ENCODE measurements at places on chromosomes 2 and 18.
A peak's percentile ranks its signal among the peaks of the same experiment; 100 is the strongest.

DNA sequence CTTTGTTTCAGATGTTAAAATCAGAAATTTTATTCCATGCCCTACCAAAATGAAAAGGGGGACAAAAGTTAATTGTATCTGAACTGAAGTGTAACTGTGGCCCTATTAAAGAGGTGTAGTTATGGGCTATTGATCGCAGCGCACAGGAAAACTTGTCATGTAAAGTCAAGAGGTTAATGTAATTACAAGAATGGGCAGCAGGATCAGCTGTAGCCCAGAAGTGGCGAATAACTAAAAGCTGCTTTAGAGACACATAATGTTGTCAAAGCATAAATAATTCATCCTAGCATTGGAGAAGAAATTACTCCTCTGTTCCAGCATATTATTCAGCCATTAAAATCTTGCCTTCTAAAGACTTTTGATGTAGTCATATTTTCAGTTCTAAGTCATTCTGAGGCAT, 211.8 kb downstream of the EPHA4 start:
- DNase-seq, result no peak

DNA sequence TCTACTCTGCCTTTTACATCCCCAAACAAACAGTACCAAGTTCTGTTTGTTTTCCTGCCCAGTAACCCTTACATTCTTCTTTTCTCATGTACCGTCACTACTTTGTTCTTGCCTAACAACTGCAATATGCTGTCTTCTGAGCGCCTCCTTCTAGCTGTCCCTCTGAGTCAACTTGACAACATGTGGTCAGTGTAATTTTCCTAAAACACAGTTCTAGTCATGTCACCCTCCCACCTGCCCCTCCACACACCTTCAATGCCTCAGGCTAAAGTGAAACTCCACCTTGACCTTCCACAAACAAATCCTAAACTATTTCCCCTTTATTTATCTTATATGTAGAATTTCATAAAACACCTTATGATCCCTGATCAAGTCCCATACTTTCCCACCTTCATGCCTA, 124.6 kb upstream of the CD302 start:
- no peak for DNase-seq

DNA sequence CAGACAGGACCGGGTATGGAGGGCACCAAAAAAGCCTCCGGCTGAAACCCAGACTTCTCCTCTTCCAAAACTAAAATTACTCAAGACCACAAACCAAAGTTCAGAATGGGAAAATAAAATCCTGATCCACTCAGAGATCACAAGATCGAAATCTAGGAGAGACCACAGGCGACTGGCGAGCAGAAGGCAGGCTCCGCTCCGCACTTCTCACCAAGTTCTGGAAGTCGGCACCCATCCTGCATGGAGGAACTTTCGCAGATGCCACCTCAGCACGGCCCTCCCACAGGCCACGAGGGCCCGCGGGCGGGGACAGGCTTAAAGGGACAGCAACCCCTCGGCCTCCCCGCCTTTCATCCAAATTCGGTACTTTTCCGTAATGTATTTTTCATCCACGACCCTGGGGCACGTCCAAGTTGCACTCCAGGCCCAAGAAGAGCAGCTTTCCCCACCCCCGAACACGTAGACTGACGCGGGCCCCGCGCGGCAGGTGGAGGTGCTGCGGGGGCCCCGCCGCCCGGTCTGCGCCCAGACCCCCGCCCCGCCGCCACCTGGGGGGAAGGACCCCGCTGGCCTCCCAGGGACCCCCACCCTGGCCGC, 43.7 kb downstream of the HDLBP start:
- DNase-seq, result peak; percentile 90

DNA sequence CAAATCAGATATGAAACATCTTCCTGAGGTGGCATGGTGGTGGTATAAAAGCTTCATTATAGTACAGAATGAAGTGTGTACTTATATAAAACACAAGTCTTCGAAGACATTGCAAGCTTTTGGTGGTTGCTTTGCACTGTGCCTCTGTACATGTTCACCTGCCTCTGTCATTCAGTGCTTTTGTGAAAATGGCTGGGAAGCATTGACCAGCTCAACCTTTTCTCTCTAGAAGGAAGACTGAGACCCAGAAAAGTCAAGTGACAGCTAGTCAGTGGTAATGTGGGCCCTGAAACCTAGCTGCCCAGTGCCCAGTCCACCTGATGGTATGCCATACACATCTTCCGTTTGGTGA, 12.1 kb downstream of the ITGA6 start:
- no peak for DNase-seq

DNA sequence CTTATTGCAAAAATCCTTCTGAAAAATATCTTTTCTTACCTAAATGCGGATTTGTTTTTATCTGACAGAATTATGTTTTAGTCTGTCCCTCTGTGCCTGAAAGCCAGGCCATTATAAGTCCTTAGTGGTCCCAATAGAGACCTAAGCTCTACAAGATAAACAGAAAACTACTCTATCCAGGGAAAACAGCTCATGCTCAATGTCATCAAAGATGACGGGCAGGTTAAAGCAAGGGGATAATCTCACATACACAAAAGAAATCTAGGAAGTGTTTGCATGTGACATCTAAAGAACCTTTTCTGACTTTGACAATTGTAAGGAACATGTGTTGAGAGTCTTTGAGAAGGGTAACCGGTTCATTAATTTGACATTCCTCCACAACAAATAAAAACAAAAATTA, 741.1 kb upstream of the ID2 start:
- DNase-seq, result no peak

DNA sequence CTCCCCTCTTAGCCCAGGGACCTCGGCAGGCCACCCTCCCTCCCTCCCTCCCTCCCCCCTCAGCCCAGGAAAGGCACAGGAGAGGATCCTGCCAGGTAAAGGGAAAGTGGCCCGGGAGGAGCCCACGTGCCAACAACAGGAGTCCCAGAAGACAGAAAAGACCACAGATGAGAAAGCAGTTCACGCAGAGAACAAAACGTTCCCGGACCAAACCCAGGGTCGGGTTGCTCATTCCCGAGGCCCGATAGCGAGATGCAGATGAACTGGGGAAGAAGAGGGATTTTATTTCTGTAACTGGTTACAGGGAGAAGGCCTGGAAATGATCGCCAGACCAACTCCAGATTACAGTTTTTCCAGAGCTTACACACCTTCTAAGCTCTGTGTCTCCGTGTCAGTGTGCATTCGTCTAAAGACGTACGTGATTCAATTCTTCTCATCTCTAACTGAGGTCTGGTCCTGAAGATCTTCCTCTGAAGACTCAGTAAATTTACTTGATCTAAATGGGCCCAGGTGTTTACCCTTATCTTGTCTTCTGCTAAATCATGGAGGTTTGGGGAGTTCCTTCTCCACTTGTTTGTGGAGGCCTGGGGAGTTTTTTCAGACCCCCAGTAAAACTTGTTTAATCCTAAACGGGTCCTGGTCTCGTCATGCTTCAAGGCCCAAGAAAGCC, 807 bp upstream of the NEU4 start:
- DNase-seq, result no peak

GRCh38 chr18:48678237-48679115, 139.6 kb downstream of the CTIF start:
- DNase-seq, result no peak

- no peak for DNase-seq
These were observed 10.4 kb downstream of the ANKRD44 start for GRCh38 chr2:197300139-197300538.

- no peak for DNase-seq
These were observed 78.7 kb downstream of the NCAPH start for GRCh38 chr2:96414161-96414710.

- DNase-seq, result no peak
These were observed 3.1 kb downstream of the FIGN start for GRCh38 chr2:163732727-163733126.

GRCh38 chr18:50143886-50144285, 51.1 kb downstream of the MYO5B start:
- no peak for DNase-seq

DNA sequence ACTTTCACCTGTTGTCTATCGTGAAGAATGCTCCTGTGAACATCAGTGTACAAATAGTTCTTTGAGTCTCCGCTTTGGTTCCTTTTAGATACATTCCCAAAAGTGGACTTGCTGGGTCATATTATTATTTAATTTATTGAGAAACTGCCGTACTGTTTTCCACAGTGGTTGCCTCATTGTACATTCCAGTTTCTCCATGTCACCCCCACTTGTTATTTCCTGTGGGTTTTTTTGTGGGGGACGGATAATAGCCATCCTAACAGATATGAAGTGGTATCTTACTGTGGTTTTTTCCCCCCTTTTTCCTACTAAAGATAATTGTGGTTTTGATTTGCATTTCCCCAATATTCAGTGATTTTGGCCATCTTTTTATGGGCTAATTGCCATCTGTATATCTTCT, 53.8 kb downstream of the SMCHD1 start:
- no peak for DNase-seq

- DNase-seq, result no peak
These were observed 24.3 kb downstream of the ADD2 start for GRCh38 chr2:70743677-70744076.

DNA sequence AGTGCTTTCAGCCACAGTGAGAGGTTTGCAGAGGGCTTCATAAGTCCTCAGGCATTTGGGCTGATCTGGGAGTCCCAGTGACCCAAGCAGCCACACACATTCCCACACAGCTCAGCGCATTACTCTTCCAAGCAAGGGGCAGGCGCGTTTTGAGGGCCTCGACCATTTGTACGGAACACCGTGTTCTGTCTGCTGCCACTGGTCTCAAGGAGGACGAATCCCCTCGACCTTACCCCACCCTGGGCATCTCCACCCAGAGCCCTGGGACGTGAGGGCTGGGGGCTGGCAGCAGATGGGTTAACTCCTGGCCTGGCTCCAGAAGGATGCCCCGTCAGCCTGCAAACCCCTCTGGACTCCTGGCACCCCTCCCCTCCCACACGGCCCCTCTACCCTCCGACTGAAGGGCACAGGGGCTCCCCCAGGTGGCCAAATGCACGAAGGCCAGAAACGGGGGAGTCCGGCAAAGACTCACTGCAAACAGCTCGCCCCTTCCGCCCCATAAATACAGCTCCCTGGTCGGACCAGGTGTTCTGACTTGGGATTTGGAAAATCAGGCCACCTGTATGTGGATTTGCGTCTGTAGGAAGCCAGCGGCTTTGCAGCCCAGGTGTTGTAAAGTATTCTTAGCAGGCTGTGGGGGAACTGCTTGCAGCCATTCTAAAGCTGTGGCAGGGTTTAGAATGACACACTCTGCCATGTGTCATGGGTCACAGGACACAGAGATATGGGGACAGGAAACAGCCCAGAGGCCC, 33.6 kb upstream of the PTMA start:
- DNase-seq, result peak; percentile 65

All from suppressor macrophage (primary cell).